ENCODE measurements at places on chromosomes 11 and 22.

DNA sequence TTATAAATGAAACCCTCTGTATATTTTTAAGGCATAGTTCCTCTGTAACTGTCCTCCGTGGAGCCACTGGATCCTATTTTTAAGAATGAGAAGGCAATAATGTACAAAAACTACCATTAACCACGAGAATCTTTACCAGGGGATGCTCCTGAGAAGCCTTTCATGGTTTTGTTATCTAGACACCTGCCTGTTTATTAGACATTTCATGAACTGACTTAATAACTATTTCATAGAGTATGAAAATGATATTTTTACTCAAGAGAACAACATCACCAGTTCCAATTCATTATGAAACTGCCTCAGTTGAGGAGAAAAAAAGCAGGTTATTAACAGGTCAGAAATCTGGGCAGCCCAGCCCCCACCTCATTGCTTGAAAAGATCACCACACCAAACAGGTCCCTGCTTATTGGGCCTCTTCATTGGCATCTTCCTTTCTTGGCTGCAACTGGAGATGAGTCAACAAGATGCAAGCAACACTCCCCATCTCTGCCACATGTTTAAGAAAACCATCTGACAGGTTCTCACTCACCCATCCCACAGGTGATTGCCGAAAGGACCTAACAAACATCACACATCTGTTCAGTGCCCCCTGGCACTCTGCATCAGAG lies 27.8 kb downstream of the ETS1 start:
- DNase-seq: no peak

DNA sequence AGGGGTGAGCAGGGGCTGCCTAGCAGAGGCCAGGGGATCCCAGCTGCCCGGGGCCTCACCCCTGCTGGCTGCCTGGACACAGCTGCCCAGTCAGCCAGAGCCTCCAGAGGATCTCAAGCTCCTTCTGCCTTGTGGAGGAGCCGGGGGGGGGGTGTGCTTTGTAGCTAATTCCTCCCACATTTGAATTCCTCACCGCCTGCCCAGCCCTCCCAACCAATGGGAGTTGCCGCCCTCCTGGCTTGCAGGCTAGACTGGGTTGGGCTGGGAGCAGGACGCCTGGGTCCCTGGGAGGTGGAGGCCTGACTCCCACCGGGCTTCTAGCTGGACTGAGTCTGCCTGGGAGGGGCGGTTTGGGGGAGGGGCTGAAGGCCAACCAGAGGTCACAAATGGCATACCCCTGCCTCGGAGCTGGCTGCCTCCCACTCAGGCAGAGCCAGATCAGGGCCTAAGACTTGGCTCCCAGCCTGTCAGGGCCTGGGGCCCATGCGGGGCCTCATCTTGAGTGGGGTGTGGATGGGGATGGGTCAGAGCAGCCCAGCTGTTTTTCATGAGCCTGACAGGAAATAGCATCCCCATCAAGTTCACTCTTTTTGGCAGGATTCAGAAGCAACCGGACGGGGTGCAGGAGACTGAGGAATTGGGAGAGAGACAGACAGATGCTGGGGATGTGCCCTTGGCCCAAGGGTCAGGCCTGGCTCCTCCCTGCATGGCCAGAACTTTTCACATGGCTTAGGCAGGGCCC lies 29.2 kb upstream of the PDE2A start:
- DNase-seq: no peak

GRCh38 chr11:131385763-131386390 lies 15.5 kb downstream of the NTM start:
- DNase-seq: no peak

DNA sequence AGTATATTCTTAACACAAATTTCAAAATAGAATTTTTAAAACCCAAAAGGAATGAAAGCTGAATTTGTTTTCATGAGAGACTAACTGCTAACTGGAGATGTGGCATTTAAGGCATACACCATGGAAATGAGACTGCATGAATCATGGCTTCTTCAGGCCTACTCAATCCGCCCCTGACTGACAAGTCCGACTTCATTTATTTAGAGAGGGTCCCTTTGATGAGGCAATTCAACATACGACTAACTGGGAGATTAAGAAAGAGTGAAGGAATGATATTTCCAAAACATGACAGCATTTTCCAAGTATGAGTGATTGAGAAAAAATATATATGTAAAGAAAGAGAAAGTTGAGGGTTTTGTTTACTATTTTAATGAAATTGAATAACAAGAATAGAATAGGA lies 720.1 kb downstream of the DLG2 start:
- DNase-seq: no peak

DNA sequence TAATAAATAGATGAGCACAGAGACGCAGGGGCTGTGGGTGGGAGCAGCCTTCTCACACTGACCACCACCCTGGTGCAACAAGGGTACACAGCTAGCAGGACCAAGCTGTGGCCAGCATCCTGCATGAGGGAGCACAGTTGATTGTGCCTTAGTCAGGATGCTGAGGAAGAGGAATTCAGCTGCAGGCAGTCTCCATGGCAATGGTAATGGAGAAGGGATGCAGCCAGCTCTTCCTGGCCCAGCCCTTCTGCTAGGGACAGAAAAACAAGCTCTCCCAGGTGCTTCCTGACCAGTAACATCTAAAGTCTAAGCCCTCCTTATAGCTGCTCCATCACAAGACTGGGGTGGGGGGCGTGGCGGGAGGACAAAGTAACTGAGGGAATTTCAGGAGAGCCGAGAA lies 363.5 kb downstream of the BUD13 start:
- no peak for DNase-seq

GRCh38 chr22:43546186-43546585 lies 134.4 kb downstream of the MPPED1 start:
- no peak for DNase-seq

- peak; percentile 62 for DNase-seq
These were observed 26.3 kb upstream of the RASD2 start for GRCh38 chr22:35514366-35514765.

Measured in caudate nucleus (tissue), 63 donors.